ENCODE measurements at places on chromosomes 12 and 14. TPM values are rescaled to one million over a fixed set of nuclear protein-coding genes. Genes with fewer than 3 reads are reported as not detected.

MARK3 gene
- total RNA-seq, result 77.6 TPM

FAIM2 gene
- total RNA-seq, result 19.4 TPM

FOXA1 gene
- total RNA-seq, result 11.5 TPM

PTPRR gene
- 0.98 TPM for total RNA-seq

HOTAIR gene
- not detected for total RNA-seq

SDR9C7 gene
- total RNA-seq, result 11.0 TPM

- peak overlapping the region; percentile 92 for H3K27ac ChIP-seq
- no peaks in the 10 kb centered on the region for H3K27me3 ChIP-seq
- peaks cover 61% of the 10 kb centered on the region for H3K4me1 ChIP-seq
- no peak for DNase-seq
Observed at GRCh38 chr14:49999146-49999761, 106.4 kb downstream of the ARF6 start.

DNA sequence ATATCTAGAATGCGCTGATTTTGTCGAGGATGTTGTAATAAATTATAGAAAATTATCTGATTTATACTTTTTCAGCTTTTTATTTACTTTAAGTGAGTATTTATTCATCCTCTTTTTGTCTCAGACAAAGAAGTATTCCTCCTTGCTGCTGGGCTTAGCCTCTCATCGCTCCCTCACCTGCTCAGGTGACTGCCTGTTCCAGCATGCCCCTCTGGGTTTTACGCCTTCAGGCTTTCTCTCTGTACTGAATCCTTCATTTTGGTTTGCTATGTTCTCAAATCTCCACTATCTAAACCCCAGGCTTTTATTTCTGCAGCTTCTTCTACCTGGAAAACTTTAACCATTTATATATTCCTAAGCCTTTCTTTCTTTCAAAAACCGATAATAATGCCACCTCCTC is 1650.9 kb upstream of the SEL1L start:
- no peak for DNase-seq
- no peak overlapping the region for H3K27ac ChIP-seq
- no peaks in the 10 kb centered on the region for H3K36me3 ChIP-seq
- no peak overlapping the region for H3K4me3 ChIP-seq

DNA sequence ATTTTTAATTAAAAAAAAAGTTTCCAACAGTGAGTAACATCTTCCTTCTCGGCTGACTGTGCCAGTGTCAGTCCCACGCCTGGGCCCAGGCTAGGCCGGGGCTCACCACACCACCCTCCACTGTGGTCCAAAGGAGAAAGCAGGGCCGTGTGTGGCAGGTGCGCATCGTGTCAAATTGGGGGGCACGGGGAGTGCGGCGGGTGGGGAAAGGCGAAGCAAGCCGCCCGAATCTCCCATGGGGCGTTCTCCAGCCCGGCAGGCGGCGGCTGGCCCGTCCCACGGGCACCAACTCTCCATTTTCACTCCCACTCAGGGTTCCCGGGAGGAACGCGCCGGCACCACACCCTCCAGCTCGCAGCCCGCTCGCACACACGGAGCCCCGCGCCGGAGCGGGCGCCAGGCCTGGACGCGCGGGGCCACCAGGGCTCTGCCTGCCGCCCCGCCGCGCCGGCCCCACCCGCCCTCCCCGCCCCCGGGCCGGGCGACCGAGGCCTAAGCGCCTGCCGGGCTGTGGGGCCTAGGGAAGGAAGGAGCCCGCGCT is 604 bp downstream of the EEA1 start:
- H3K4me3 ChIP-seq, result peak overlapping the region; percentile 82
- no peaks in the 10 kb centered on the region for H3K36me3 ChIP-seq
- peaks cover 23% of the 10 kb centered on the region for H3K4me1 ChIP-seq
- H3K27me3 ChIP-seq, result no peaks in the 10 kb centered on the region
- H3K27ac ChIP-seq, result peak overlapping the region; percentile 97

- DNase-seq, result no peak
- no peaks in the 10 kb centered on the region for H3K27me3 ChIP-seq
- H3K4me1 ChIP-seq, result no peaks in the 10 kb centered on the region
- H3K36me3 ChIP-seq, result no peaks in the 10 kb centered on the region
- H3K27ac ChIP-seq, result no peak overlapping the region
Observed at GRCh38 chr14:78254911-78255461, 84.8 kb downstream of the NRXN3 start.

DNA sequence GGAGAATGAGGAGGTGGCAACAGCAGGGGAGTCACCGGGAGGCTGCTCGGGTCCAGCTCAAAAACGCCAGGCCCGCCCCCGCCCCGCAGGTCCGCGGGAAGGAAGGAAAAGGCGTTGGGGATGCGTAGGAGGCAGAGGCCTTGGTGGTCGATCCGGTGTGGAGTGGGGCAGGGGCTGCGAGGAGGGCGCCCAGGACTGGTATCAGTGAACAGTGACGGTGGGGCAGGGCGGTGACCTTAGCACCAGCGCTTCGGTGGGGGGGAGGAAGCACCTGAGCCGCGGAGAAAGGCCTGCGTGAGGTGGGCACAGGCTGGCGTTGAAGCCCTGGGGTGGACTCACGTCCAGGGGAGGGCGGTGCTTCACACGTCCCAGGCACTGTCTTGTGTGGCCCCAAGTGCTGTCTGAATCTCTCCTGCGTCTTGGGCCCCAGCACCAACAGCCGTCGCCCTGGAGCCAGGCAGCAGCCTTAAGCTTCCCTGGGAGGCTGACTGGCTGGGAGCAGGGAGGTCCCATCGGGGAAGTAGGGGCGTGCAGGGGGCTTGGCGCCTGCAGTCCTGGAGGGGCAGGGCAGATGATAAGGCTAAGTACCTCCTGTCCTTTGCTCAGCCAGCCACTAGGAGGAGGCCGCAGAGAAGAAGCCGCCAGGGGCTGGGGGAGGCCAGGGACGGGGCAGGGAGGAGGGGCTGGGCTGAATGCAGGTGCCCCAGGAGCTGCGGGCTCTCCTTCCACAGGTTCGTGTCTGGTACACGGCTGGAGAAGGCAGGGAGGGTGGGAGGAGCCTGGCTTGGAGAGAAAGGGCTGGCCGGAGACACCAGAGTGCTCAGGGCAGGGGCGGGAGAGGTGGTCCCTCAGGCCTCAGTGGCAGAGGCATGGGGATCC is 26.5 kb downstream of the ZBTB42 start:
- peaks cover 25% of the 10 kb centered on the region for H3K4me1 ChIP-seq
- H3K27ac ChIP-seq, result no peak overlapping the region
- no peak for DNase-seq
- no peaks in the 10 kb centered on the region for H3K27me3 ChIP-seq

- no peak overlapping the region for H3K4me3 ChIP-seq
- H3K36me3 ChIP-seq, result no peaks in the 10 kb centered on the region
- no peak for DNase-seq
- no peak overlapping the region for H3K27ac ChIP-seq
- H3K4me1 ChIP-seq, result no peaks in the 10 kb centered on the region
- no peaks in the 10 kb centered on the region for H3K27me3 ChIP-seq
Observed at GRCh38 chr12:52356762-52357580, 10.3 kb downstream of the KRT85 start.

- H3K36me3 ChIP-seq, result peaks cover 4% of the 10 kb centered on the region
- no peak for DNase-seq
- no peak overlapping the region for H3K4me3 ChIP-seq
- no peaks in the 10 kb centered on the region for H3K27me3 ChIP-seq
- H3K27ac ChIP-seq, result no peak overlapping the region
- no peaks in the 10 kb centered on the region for H3K4me1 ChIP-seq
Observed at GRCh38 chr14:75804570-75805275, 143.7 kb downstream of the TTLL5 start.

DNA sequence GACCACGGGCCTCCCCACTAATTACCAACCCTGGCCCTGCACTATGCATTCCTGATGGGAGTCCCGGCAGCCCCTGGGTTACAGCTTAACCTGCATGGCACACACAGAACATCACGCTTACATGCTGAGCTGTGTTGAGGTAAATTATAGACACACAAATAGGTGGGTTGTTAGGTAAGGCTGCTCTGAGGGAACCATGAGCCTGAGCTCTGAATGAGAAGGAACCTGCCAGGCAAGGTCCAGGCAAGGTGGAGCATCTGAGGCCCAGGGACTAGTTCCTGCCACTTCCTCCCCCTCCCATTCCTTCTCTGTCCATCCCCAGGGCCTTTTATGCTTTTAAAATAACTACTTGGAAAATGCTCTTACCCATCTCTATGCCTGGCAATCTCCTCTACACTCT is 82.7 kb upstream of the ESRRB start:
- H3K27me3 ChIP-seq, result no peaks in the 10 kb centered on the region
- DNase-seq, result peak; percentile 74
- H3K36me3 ChIP-seq, result no peaks in the 10 kb centered on the region
- H3K4me1 ChIP-seq, result no peaks in the 10 kb centered on the region
- H3K4me3 ChIP-seq, result no peak overlapping the region
- H3K27ac ChIP-seq, result no peak overlapping the region

DNA sequence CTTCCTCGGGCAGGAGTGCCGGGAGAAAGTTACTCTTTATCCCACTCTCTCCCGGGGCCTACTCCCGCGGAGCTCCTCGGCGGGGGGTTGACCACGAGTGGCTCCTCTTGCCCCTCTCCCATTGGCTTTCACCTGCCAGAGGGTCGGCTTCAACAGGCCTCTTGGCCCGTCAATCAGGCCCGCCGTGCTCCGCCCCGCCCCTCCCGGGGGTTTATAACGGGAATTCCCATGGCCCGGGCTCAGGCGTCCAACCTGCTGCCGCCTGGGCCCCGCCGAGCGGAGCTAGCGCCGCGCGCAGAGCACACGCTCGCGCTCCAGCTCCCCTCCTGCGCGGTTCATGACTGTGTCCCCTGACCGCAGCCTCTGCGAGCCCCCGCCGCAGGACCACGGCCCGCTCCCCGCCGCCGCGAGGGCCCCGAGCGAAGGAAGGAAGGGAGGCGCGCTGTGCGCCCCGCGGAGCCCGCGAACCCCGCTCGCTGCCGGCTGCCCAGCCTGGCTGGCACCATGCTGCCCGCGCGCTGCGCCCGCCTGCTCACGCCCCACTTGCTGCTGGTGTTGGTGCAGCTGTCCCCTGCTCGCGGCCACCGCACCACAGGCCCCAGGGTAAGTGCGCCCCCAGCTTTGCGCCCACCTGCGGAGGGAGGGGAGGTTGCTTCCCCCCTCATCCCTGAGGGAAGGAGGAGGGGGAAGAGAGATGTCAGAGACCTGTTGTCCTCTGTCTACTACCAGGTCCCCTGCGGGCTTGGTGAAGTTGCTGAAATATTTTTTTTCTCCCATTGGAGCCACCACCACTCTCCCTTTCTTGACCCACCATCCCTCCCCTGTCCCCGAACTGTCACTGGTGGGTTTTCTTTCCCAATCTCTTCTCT is at the start of gene SMOC1:
TSS of gene SMOC1 (plus strand) at position 242 of the 869 bp plus-strand sequence. CDS start at position 505, 263 bp downstream.
- DNase-seq, result peak; percentile 88
- no peaks in the 10 kb centered on the region for H3K27me3 ChIP-seq
- H3K36me3 ChIP-seq, result no peaks in the 10 kb centered on the region
- peak within 1 kb of the TSS; percentile 19 for H3K4me3 ChIP-seq
- peaks cover 5% of the 10 kb centered on the region for H3K4me1 ChIP-seq

GRCh38 chr12:120642826-120643225 is 2.4 kb downstream of the CABP1 start:
- no peaks in the 10 kb centered on the region for H3K27me3 ChIP-seq
- peaks cover 13% of the 10 kb centered on the region for H3K4me1 ChIP-seq
- H3K4me3 ChIP-seq, result no peak overlapping the region
- H3K36me3 ChIP-seq, result no peaks in the 10 kb centered on the region

- H3K36me3 ChIP-seq, result no peaks in the 10 kb centered on the region
- peaks cover 7% of the 10 kb centered on the region for H3K4me1 ChIP-seq
- no peak overlapping the region for H3K4me3 ChIP-seq
- H3K27ac ChIP-seq, result no peak overlapping the region
- DNase-seq, result no peak
- no peaks in the 10 kb centered on the region for H3K27me3 ChIP-seq
Observed at GRCh38 chr14:69501423-69501838, 16.9 kb downstream of the PLEKHD1 start.

- H3K4me3 ChIP-seq, result no peak overlapping the region
- no peak for DNase-seq
- peaks cover 12% of the 10 kb centered on the region for H3K36me3 ChIP-seq
- peak overlapping the region; percentile 21 for H3K27ac ChIP-seq
- H3K27me3 ChIP-seq, result no peaks in the 10 kb centered on the region
- peaks cover 75% of the 10 kb centered on the region for H3K4me1 ChIP-seq
Observed at GRCh38 chr12:131902332-131903241, 8.2 kb downstream of the ULK1 start.

DNA sequence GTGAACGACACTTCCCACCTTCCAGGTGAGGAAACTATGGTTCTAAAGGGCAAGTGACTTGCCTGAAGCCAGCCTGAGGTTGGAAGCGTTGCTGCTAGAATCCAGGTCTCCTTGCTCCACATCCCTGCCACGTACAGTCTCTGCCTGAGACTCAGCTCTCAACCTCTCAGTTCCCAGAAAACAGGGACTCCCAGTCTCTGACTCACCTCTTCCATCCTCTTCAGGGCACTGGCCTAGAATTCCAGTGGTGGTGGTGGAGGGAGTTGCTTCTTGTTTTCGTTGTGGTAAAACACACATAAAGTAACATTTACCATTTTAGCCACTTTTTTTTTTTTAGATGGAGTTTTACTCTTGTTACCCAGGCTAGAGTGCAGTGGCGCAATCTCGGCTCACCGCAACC is 7.3 kb downstream of the GPR68 start:
- no peaks in the 10 kb centered on the region for H3K36me3 ChIP-seq
- H3K4me1 ChIP-seq, result peaks cover 3% of the 10 kb centered on the region
- DNase-seq, result no peak

GRCh38 chr12:100337727-100338126 is 19.1 kb upstream of the SLC17A8 start:
- no peak overlapping the region for H3K4me3 ChIP-seq
- H3K4me1 ChIP-seq, result no peaks in the 10 kb centered on the region
- no peaks in the 10 kb centered on the region for H3K27me3 ChIP-seq

DNA sequence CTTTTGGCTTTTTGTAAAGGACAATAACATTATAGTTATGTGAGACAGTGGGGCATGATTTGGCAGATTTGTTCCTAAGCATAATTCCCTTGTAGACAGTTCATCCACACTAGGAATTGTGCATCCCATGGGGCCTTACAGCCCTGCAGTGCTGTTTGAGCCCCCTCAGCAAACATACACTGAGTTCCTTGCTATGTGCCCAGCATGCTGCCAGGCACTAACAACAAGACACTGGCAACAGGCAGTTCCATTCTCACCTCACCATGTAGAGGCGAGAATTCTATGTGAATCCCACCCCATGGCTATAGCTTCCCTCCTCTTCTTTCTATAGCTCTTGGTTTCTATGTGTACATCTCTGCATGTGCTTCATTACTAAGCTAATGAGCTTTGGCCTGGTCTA is 1.9 kb downstream of the THTPA start:
- no peaks in the 10 kb centered on the region for H3K36me3 ChIP-seq
- H3K27me3 ChIP-seq, result no peaks in the 10 kb centered on the region
- no peak for DNase-seq
- H3K4me3 ChIP-seq, result no peak overlapping the region
